ENCODE measurements at places on chromosomes 6 and 20.

DNA sequence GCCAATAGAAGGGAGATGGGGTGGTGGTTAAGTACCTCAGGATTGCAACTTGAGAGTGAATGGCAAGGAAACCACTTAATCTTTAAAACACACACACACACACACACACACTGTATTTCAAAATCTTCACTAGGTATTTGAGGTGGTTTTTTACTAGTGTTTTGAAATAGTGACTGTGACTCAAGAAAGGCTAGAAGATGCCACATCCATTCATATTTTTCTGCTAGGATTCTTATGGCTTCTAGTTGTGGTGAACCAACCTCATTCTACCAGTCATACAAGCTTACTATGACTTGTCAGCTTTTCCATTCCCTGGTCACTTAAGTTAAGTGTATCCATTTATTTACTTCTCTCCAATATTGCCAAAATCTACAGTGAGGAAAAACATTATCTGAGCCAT, 519.4 kb upstream of the JAG1 start:
- DNase-seq, result no peak

DNA sequence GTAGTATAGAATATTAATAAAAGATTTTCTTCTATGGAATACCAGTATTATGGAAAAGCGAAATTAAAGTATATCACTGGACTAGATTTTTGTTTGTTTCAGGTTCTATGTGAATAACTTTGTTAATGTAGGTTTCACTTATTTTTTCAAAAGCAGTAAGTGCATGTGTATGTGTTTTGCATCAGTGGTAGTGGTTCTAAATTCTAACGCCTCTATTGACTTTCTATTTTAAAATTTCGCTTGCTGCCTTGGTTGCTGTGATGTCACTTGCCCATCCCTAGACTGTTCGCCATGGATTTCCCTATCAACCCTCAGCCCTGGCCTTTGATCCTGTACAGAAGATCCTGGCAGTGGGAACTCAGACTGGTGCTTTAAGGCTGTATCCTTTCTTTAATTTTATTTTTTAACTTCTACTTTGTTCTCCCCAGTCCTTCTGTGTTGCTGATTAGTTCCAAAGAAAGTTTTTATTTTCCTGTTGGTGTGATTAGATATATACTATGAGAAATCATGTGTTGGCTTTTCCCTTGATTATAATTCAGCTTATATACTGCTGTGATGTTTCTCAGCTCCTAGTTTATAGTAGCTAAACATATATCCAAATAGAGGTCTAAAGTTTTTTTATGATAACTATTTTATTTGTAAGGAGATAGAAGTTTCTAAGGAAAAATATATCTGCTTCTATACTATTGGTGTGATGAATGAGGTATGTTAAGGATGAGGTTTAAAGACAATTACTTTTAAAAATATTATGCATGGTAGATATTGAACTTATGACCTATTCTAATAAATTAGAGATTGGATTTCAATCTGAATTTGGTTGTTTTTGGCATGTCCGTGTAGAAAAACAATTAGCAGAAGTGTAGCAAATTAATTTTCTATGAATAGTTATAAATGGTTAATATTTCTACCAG, 1.7 kb downstream of the STXBP5 start:
- DNase-seq, result no peak

DNA sequence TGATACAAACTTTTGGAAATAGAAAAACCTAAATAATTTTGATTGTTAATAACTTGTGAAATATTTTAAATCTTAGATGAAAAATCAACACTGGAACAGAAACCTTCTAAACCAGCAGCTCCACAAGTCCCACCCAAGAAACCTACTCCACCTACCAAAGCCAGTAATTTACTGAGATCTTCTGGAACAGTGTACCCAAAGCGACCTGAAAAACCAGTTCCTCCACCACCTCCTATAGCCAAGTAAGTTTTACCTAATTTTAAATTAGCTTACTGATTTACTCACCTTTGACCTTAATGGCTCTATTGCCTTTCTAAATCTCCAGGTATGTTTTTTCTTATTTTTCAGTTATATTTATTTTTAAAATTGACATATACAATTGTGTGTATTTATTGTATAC, 102.6 kb upstream of the ADGRF4 start:
- no peak for DNase-seq

DNA sequence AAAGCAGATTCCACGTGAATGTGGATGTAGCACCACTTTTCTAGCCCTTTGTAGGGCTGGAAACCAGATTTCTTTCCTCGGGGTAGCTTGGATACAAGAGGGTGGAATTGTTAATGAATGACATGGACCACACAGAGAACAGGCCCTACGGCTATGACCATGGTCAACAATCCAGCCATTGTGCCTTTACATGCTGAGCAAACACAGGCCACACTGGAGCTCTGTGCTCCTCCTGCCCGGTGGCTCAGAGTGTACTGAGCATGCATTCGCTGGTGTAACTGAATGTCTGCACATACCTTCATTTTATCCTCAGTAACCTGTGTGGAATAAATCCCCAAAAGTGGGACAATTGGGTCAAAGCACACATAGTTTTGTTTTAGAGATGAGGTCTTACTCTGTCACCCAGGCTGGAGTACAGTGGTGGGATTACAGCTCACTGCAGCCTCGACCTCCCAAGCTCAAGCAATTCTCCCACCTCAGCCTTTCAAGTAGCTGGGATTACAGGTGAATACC, 32.8 kb downstream of the LRP11 start:
- DNase-seq, result no peak

GRCh38 chr20:2742934-2743559, 50.5 kb downstream of the EBF4 start:
- peak; percentile 53 for DNase-seq

DNA sequence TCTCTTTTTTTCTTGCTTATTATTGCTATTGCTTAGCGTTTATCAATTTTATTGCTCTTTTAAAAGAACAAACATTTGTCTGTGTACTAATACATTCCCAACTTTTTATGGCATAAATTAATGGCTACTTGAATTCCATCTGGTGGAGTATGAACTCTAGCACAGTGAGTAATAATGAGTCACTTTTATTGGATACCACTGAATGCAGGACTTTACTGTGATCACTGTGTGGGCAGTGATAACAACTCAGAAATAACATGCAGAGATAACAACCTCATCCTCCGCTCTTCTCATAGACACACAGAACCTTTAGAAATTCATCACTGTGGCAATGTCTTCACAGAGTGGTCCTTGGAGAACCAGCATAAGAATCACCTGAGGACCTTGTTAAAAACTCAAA, 174.9 kb upstream of the PRND start:
- no peak for DNase-seq

GRCh38 chr6:169898788-169899480, 147.5 kb downstream of the ERMARD start:
- no peak for DNase-seq

DNA sequence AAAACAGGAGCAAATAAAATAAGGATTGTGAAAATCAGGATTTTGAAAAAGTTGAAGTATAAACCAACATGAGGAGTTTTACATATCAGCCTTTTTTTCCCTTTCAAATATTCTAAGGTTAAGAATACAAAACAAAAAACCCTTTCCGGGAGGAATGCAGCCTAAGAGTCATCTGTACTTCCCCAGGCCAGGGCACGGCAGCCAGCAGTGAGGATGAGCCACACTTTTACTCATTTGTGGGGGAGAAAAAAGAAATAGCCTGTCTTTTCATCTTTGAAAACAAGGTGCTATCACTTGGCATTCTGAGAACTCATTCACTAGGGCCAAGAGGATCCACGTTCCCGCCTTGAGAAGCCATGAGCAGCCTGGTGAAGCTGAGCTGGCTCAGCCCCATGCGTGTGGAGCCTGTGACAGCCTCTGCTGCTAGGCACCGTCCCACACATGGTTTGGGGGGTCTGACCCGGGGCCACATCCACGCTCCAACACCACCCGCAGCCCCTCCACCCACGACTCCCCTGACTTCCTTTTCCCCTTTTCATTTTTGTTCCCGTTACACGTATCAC, 11.2 kb downstream of the SLC22A1 start:
- no peak for DNase-seq

- no peak for DNase-seq
These were observed 490.4 kb downstream of the CDKAL1 start for GRCh38 chr6:21024616-21025015.

DNA sequence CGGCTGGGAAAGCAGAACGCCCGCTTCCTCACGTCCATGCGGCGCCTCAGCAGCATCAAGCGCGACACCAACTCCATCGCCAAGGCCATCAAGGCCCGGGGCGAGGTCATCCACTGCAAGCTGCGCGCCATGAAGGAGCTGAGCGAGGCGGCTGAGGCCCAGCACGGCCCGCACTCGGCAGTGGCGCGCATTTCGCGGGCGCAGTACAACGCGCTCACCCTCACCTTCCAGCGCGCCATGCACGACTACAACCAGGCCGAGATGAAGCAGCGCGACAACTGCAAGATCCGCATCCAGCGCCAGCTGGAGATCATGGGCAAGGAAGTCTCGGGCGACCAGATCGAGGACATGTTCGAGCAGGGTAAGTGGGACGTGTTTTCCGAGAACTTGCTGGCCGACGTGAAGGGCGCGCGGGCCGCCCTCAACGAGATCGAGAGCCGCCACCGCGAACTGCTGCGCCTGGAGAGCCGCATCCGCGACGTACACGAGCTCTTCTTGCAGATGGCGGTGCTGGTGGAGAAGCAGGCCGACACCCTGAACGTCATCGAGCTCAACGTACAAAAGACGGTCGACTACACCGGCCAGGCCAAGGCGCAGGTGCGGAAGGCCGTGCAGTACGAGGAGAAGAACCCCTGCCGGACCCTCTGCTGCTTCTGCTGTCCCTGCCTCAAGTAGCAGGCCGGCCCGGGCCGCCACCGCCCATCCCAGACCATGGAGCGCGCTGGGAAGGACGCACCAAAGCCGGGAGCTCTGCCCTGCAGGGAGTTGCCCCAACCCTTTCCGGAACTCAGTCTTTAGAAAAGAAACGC, 36.7 kb downstream of the STX11 start:
- DNase-seq, result no peak

DNA sequence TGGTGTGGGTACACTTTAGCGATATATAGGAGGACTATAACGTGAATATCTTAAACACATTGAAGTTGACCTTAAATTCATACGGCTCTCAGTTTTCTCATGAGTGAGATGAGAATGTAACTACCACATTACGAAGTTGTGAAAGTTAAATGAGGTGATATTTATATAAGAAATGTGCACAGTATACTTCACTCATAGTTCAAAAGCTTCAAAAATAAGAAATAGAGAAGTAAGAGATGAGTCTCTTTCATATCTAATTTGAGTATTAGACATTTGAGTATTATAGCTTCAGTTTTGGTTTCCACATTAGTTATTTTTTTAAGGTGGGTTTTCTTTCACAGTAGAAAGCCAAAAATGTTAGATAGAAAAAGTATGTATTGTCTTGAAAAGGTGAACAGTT, 183.3 kb downstream of the NKAIN2 start:
- no peak for DNase-seq

- no peak for DNase-seq
These were observed 399.8 kb upstream of the EPHA7 start for GRCh38 chr6:93819189-93819588.

DNA sequence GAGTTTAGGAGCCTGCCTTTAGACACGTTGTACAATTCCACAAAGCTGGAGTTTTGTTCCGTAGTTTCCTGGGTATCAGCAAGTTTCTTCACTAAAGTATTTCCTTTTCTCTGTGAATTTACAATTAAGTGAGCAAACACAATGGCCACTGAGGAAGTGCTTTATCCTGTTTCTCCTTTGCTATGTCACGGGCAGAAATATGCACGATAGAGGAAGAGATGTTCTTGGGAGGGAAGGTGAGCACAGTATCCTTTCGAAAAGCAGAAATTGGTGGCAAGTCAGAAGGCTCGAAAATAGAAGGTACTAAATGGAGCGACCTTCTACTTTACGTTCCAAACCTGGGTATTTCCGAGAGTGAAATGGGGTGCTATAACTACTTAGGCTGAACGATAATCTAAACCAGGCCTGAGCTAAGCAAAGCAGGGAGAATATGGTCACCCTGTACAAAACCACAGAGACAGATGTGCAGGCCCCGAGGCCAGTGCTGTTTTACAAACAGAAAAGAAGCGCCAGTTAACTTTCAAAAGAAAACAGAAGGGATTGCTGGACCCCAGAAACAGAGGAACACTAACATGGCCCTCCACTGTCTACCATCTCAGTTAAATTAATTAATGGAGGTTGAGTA, 259.6 kb downstream of the TBC1D7 start:
- peak; percentile 13 for DNase-seq

GRCh38 chr6:72967329-72967728, 258.0 kb downstream of the KHDC1L start:
- no peak for DNase-seq

DNA sequence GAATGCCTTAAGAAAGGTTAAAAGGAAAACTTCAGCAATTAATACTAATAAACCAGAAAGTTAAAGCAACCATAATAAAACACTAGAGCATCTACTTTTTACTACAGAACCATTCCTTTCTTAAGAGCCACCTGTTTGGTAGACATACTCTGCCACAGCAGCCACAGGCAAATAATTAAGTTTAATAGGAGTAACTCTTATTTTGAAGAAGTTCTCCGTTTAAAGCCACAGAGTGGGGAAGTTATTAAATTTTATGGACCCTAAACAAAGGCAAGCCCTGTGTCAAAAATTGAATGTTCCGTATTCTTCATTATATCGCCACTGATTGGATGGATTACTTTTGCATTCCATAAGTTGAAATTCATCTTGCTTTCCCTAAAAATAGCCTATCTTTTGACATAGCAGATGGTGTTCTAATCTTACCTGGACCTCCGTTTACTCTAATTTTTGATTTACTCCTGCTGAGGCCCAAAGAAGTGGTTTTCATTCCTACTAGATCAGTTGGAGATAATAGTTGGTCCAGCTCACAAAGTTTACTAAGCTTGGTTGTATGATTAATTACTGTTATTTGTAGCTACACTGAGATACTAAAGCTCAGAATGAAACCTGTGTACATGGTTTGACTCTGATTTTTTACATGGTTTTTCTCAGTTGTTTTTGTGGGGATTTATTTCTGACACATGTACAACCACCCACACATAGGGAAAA, 140.4 kb upstream of the SUPT3H start:
- DNase-seq, result no peak

- no peak for DNase-seq
These were observed 329.8 kb upstream of the FLRT3 start for GRCh38 chr20:14667226-14667625.

DNA sequence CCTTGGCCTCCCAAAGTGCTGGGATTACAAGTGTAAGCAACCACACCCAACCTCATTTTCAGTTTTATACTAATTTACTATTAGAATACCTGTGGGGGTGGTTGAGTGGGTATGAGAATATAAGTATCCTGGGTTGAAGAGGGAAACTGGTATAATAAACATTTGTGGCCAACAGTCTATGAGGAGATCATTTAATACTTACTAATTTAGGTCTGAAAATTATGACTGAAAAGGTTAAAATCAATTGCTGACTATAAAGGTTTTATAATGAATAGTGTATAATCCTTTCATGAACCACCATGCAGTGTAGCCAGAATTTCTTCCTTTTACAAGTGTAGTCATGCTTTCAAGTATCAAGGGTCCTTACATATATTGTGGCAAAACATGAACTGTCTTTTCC, 11.1 kb downstream of the ASF1A start:
- no peak for DNase-seq

GRCh38 chr20:44187054-44187771, at the start of gene JPH2:
TSS of gene JPH2 (minus strand) at chr20:44187188. CDS start at chr20:44186705, 483 bp downstream.
- no peak for DNase-seq

Data from MM.1S (cell line).